Activated naive CD8-positive, alpha-beta T cell treated with anti-CD3 and anti-CD28 coated beads, Interleukin-2, amount 10 ng/mL, durations not matched to agents 7 days and 5 days (primary cell): ENCODE measurements at places on chromosomes 16 and 17. TPM values are rescaled to one million over a fixed set of nuclear protein-coding genes. Genes with fewer than 3 reads are reported as not detected.

- no peak for DNase-seq
Measured at GRCh38 chr16:50188619-50189136, 35.6 kb downstream of the TENT4B start.

GRCh38 chr17:37888881-37889280, 35.3 kb upstream of the TBC1D3K start:
- no peak for DNase-seq

DNA sequence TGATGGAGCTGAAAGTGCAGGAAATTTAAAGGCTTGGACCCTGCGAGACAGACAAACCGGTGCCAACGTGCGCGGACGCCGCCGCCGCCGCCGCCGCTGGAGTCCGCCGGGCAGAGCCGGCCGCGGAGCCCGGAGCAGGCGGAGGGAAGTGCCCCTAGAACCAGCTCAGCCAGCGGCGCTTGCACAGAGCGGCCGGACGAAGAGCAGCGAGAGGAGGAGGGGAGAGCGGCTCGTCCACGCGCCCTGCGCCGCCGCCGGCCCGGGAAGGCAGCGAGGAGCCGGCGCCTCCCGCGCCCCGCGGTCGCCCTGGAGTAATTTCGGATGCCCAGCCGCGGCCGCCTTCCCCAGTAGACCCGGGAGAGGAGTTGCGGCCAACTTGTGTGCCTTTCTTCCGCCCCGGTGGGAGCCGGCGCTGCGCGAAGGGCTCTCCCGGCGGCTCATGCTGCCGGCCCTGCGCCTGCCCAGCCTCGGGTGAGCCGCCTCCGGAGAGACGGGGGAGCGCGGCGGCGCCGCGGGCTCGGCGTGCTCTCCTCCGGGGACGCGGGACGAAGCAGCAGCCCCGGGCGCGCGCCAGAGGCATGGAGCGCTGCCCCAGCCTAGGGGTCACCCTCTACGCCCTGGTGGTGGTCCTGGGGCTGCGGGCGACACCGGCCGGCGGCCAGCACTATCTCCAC, at the start of gene NOG:
Gene NOG (plus strand): TSS at position 54 of the 674 bp plus-strand sequence. CDS start 525 bp downstream, at position 579.
- DNase-seq = peak; percentile 69

DNA sequence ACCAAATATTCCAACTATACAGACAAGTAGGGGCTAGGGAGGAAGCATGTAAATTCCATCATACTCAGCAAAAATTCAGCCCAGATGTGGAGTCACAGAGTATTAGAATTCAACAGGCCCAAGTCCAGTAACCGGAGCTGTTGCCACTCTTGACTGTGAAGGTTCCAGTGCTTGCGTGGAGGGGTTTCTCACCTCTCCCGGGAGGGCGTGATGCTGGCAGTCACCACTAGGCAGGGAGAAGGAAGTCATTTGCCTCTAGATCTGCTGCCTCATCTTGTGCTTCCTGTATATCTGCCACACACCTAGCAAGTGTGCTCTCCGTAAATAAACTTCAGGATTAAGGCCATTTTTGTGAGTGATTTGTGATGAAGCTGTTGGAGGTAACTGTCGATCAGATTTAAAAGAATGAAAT, 1.0 kb upstream of the CKLF start:
- DNase-seq = peak; percentile 51

DNA sequence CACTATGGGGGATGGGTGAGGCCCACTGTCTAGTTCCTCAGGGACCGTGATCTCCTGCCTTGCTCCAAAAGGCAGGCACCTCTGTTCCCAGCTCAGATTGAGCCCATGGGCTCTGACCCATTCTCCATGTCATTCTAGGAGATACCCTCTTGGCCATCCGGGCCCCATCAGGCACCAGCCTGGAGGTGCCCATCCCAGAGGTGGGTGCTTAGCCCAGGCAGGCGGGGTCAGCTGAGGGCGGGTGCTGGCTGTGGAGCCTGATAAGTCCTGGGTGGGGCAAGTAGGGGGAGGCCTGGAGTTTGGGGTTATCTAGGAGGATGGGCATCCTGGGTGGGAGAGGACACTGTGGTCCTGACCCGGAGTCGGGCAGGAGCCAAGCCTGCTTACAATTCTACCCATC, 2.3 kb downstream of the E2F4 start:
- DNase-seq = no peak

- DNase-seq = no peak
Measured at GRCh38 chr16:706189-707061, 824 bp upstream of the FBXL16 start.

DNA sequence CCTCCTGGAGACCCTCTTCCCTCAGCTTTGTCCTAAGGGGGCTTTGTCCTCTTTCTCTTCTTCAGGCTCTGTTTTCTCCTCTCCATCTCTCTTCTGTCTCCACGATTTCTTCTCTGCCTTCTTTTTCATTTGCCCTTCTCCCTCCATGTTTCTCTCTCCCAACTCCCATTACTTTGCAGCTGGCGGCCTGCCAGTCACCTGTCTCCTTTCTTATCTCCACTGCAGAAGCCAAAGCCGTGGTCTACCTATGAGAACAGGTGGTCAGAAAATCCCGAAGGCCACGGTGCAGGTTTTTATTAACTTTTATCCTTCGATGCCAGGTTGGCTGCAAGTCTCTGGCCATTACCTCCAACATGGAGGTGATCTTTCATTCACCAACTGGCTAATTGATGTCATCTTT, 45.1 kb downstream of the FZD2 start:
- no peak for DNase-seq

GRCh38 chr17:71208111-71208704, 912.6 kb upstream of the SOX9 start:
- no peak for DNase-seq

DNA sequence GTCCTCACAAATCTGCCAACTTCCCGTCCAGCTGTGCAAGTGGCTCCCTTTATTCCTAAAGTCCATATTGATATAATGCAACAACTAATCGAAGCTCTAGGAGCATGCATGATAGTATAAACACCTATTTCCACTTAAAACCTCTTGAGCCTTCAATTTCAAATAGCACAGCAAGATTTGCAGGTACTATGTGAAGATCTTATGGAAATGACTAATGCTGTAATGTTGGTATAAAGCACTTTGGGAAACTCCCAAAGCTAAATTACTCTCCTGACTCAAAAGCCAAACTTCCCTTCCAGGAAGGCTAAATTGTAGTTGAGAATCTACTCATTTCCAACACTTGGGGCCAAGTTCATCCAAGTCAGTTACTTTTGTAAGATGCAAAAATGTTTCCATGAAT, 287.6 kb upstream of the CDH11 start:
- no peak for DNase-seq

Gene UBE2I
- total RNA-seq = 232 TPM

Gene KRTAP9-2
- not detected for total RNA-seq

Gene CLTC
- 117 TPM for total RNA-seq

Gene KIF2B
- not detected for total RNA-seq

Gene NPIPB6
- total RNA-seq = 2.4 TPM

Gene DDX19B
- total RNA-seq = 29.8 TPM
